ENCODE measurements at places on chromosomes 5 and 9.

GRCh38 chr5:50975840-50976239, 309.4 kb downstream of the PARP8 start:
- no peak for DNase-seq

DNA sequence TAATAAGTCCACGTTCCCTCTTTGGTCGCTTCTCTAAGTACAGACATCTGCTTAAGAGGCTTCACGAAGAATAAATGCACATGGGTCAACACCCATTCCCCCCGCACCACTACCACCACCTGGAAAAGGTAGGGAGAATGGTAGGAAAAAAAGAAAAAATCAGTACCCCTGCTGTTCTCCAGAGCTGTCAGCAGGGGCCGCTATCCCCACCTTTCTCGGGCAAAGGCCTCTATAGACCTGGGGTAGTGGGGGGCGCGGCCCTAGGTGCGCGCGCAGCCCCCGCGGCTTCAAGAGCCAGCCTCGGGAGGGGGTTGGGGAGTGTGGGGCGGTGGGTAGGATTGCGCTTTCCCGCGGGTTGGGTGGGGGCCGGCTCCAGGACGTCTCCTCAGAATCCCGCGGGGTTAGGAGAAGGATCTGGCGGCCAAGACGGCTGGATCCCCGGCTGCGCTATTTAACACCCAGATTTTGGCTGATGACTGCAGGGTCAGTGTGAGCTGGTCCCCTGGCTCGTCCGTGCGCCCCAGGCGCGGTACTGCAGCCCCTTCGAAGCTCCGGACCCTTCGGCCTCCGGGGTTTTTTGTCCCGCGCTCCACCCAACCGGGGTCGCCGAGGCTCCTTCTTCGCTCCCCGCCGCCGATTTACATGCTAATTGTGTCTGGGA, 1.6 kb upstream of the SEMA6A start:
- DNase-seq: peak; percentile 76

- DNase-seq: no peak
Measured at GRCh38 chr5:199197-199949, 8.1 kb downstream of the LRRC14B start.

GRCh38 chr9:86324901-86325300, 29.3 kb downstream of the TUT7 start:
- DNase-seq: no peak

GRCh38 chr5:60668686-60669304, 31.2 kb downstream of the DEPDC1B start:
- DNase-seq: peak; percentile 15

GRCh38 chr5:125595845-125596244, 827.4 kb upstream of the GRAMD2B start:
- no peak for DNase-seq

GRCh38 chr9:16337322-16338029, 533.0 kb downstream of the BNC2 start:
- no peak for DNase-seq

- no peak for DNase-seq
Measured at GRCh38 chr9:73125651-73126050, 26.0 kb upstream of the ANXA1 start.

DNA sequence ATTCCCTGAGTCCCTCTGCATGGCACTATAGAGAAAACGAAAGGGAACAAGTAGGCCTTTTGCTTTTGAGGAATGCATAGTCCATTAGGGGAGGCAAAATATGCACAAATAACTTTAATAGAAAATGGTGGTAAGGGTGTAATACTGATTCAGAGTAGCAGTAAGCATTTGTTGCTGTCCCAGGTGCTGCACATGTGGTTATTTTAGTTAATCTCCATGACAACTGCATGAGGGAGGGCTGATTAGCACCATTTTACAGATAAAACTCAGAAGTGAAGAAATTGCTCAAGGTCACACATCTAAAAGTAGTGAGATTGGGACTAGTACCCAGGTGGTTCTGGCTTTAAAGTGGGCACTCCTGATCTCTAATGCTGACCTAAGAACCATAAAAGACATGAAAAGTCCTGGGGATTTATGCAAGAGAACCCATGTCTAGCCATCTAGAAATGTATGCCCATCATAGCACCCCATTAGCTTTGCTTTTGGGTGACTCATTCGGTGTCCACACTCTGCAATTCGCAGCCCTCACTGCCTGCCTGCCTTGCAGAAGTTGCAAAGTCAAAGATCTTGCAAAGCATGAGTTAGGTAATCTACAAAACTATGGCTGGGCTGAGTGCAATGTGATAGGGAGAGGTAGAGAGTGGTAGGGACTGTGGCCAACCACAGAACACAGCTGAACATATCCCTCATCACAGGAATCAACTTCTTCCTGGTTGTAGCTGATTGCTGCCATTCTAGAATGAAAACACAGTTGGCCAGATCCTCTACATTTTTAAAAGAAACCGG, 195.2 kb downstream of the PTTG1 start:
- DNase-seq: no peak

DNA sequence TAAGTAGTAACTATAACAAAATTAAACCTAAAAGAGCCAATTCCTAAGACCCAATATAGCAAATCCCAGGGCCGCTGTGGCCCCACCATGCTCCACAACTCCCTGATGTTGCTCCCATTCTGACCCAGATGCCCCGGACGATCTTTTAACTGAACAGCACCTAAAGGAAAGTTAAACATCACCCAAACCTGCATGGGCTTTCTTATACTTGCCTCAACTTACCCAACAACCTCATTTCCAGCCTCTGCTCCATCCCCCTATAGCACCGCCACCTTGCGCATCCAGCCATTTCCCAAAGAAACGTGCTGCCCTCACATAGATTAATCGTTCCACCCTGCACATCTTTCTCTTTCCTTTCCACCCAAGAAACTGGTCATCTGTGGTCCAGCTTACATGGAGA, 54.6 kb downstream of the ZNF354C start:
- no peak for DNase-seq

GRCh38 chr9:130289711-130290241, 24.2 kb downstream of the HMCN2 start:
- DNase-seq: no peak

- DNase-seq: no peak
Measured at GRCh38 chr5:89072842-89073672, 190.1 kb upstream of the MEF2C start.

GRCh38 chr5:108303611-108304010, 78.3 kb downstream of the FBXL17 start:
- DNase-seq: no peak

- DNase-seq: no peak
Measured at GRCh38 chr5:2381070-2381469, 370.4 kb downstream of the IRX2 start.

GRCh38 chr5:42715785-42716184, 40.8 kb upstream of the CCDC152 start:
- no peak for DNase-seq

DNA sequence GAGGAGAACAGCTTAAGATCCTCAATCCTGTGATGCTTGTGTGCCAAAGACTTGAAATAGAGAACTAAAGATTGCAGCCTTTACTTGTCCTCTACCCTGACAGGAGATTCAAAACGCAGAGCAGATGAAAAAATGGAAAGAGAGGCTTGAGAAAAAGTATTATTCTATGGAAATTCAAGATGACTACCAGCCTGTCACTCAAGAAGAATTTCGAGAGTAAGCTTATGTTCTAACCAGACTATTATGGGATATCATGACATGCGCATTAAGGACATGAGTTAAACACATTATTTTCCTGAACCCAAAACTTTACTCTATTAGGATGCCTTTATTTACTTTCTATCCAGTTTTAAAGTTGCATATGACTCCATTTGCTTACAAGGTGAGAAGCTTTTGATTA, 46.4 kb downstream of the PKD2L2 start:
- DNase-seq: peak; percentile 40

DNA sequence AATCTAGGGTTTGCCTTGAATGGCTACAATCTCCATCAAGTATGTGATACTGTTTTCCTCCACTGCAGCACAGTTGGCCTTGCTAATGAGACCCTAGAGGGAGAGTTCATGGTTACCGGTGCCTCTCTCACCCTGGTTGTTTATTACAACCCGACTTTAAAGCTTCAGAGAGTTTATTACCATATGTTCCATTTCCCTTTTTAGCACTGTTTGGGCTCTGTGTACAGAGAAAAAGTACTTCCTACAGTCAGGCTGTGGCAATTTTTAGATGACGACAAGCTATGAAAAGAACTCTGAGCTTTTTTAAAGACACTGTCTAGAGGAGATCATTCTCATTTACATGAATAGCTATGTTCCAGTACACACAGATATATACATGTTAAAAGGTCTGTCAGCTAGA, 48.8 kb upstream of the PLCXD3 start:
- DNase-seq: no peak

- DNase-seq: no peak
Measured at GRCh38 chr5:154612666-154613065, 134.6 kb upstream of the HAND1 start.

DNA sequence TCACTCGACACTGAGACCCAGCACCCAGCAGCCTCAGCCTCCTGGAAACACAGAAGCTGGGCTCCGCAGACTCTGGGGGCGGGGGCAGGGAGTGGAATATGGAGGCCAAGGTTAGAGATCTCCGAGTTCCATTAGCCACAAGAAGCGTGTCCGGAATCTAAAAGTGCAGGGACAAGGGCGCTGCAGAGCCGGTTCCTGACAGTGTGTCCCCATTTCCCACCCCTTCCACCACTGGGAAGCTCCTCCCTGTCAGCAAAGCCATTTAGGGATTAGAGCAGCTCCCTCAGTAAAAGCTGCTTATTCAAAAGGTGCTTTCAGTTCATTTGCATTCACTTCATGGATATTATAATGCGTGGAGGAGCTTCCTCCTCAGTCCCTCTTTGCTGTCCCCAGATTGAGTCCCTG, 74.1 kb upstream of the HSPA9 start:
- no peak for DNase-seq

DNA sequence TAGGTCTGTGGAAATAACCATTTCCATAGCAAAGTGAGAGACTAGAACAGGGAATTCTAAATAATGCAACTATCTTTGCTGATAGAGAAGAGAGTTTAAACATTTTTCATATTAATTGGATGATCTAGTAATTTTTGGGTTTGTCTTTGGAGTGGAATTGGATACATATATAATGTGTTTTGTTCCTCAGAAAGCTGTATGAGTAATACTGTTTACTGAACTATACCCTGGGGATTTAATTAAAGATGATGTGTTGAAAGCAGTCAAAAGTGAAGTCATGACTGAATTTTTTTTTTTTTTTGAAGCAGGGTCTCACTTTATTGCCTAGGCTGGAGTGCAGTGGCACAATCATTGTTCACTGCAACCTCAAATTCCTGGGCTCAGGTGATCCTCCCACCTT, 17.9 kb downstream of the FER start:
- no peak for DNase-seq

DNA sequence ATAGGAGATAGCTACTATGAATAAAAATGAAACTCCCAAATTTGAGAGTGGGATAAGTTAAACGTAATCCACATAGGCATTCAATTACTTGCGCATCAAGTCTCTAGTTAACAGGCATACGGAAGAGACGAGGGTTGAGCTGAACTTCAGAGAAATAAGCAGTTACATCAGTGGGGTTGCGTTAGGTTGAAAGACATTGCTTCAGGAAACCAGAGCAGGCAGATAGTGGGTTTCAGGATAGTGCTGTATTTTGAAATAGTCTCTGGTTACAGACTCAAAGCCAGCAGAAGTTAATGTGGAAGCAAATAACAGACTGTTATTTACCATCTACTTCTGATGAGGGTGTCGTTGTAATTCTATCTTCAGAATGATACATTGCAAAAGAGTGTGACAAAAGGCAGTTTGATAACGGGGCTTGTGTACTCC, 533.4 kb downstream of the PDE4D start:
- DNase-seq: no peak

- DNase-seq: peak; percentile 23
Measured at GRCh38 chr9:83981126-83981871, 694 bp downstream of the RMI1 start.

DNA sequence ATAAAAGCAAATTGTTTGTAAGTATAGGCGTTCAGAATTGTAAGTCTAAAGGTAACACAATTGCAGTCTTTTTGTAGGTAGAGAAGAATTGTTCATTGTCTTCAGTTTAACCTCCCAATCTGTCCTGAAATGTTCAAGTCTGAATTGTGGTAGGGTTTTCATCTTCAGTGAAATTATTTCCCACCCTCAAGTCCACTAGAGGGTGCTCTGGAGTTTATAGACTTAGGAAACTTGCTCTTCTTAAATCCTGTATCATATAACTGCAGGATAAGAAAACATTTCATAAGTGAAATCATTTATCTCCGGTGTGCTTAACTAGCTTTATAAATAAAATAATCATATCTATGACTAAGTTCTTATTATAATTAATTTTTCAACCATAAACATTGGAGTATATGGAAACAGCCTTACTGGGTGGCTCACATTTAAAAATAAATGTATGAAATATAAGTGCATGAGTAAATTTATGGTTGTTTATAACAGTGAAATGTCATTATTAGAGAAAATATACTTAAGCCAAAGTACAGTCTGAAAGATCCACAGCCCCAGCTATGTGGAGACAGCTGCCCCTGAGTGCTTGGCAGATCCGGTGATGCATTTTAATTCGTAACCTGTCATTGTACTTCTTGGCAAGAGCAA, 182.4 kb upstream of the OTULINL start:
- DNase-seq: peak; percentile 31

DNA sequence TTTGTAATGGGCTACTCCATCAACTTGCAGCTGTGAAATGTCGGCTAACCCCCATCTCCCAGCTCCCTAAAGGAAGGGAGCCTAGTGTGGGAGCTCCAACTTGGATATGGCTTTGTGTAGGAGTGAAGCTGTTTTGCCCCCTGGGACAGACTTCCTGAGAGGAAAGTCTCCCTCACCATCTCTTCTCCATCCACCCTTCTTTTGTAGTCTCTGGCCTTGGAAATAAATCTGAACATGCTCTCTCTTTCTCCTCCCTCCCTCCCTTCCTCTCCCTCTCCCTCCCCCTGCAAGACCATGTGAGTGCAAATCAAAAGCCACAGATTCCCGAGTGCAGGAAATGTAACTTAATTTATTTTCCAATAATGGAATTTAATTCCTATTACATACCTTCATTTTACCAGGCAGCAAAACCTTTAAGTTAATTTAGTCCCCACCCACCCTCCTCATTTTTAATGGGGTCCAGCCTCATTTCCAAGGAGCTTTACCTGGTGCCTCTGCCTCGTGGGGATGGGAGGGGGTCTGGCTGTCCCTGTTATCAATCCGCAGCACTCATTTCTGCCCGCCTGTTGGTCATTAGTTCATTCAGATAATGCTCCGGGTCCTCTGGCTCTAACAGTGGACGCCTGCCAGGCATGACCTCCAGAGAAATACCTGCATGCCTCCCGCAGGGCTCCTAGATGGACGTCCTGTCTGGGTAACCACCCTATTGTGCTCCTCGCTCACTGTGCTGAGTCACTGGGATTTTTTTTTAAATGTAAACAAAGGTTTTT, 122.9 kb upstream of the TAF11L2 start:
- no peak for DNase-seq

GRCh38 chr5:173328844-173329490, 753 bp upstream of the STC2 start:
- DNase-seq: no peak

DNA sequence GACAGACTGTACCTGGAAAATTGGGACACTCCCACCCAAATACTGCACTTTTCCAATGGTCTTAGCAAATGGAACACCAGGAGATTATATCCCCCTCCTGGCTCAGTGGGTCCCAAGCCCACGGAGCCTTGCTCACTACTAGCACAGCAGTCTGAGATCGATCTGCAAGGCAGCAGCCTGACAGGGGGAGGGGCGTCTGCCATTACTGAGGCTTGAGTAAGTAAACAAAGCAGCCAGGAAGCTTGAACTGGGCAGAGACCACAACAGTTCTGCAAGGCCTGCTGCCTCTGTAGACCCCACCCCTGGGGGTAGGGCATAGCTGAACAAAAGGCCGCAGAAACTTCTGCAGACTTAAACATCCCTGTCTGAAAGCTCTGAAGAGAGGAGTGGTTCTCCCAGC, 260.0 kb upstream of the ST8SIA4 start:
- DNase-seq: no peak
